Peyer's patch (tissue), 4 donors: ENCODE measurements at places on chromosomes 4 and X. TPM values are rescaled to one million over a fixed set of nuclear protein-coding genes. Genes with fewer than 3 reads are reported as not detected.
A peak's percentile ranks its signal among the peaks of the same experiment; 100 is the strongest.

- DNase-seq = peak; percentile 32
Measured at GRCh38 chrX:153460826-153461225, 9.6 kb downstream of the HAUS7 start.

- no peak for DNase-seq
Measured at GRCh38 chr4:11263208-11263607, 165.5 kb downstream of the HS3ST1 start.

DNA sequence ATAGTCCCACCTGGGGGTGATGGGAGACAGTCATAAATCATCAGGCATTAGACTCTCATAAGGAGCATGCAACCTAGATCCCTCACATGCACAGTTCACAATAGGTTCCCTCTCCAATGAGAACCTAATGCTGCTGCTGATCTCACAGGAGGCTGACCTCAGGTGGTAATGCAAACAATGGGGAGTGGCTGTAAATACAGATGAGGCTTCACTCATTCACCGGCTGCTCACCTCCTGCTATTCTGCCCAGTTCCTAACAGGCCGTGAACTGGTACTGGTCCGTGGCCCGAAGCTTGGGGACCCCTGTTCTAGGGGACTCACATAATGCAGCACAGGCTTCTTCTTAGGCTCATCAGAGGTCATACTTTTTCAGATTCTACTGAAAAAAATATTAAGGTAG lies 625.9 kb upstream of the AGA start:
- DNase-seq = no peak

GRCh38 chrX:153938226-153938786 lies 3.5 kb upstream of the NAA10 start:
- no peak for DNase-seq

- no peak for DNase-seq
Measured at GRCh38 chrX:13927175-13927574, 102.5 kb downstream of the GEMIN8 start.

DNA sequence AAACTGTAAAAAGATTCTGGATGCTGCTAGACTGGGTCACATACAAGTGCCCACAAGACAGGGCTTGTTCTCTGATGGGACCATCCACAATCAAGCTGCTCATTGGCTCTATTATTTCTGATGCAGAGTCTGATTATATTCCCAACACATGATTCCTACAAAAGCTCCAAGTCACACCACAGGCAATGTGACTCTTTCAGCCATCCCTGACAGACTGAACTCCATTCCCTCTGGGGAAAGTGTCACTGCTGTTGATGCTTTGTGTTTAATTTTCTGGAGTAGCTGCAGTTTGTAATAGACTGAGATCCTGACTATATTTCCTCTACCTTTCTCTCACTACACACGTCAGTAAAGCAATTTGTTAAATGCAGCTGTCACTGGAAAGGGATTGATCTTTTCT lies 55.4 kb upstream of the BCLAF3 start:
- DNase-seq = no peak

GRCh38 chr4:147770831-147771230 lies 38.9 kb downstream of the ARHGAP10 start:
- DNase-seq = no peak

GRCh38 chr4:87114245-87115062 lies 106.0 kb downstream of the KLHL8 start:
- DNase-seq = no peak

- no peak for DNase-seq
Measured at GRCh38 chr4:67550857-67551256, 5.6 kb upstream of the CENPC start.

GRCh38 chr4:139824882-139825522 lies 159.4 kb downstream of the MGST2 start:
- no peak for DNase-seq

DNA sequence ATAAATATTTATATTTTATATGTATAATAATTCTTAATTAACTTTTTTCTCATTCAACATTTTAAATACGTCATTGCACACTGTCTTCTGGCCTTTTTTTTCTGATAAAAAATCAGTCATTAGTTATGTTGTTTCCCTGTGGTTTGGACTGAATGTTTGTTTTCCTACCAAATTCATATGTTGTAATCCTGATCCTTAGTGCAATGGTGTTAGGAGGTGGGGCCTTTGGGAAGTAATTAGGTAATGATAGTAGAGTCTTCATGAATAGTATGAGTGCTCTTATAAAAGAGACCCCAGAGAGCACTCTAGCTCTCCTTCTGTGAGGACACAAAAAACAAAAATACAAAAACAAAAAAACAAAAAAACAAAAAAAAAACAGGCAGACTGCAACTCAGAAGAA lies 117.2 kb downstream of the GASK1B start:
- DNase-seq = no peak

GRCh38 chr4:187176261-187176910 lies 452.7 kb upstream of the FAT1 start:
- no peak for DNase-seq

The ZBED1 gene
- total RNA-seq = 63.6 TPM

The CCDC160 gene
- total RNA-seq = not detected

The SLC9A7 gene
- total RNA-seq = 3.1 TPM

- DNase-seq = no peak
Measured at GRCh38 chr4:151152028-151152427, 52.6 kb downstream of the RPS3A start.

DNA sequence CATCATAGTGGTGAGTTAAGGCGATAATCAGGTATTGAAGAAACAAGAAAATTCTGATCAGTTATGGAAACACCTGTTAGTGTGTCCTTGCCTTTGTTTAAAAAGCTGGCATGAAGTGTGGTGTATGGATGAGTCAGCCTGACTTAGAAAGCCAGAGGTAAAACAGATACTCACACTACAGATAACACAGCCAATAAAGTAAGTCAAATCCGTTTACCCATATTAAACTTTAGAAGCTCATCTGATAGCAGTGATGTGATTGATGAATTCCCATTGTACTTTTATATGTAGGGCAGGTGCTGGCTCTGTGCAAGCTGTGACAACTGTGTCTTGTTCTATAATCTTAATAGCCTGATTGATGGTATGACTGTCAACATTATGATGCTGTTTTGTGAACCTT lies 1392.7 kb upstream of the IGFBP7 start:
- DNase-seq = no peak

The TBX22 gene
- total RNA-seq = not detected
